ENCODE measurements at places on chromosomes 2 and 18. TPM values are rescaled to one million over a fixed set of nuclear protein-coding genes. Genes with fewer than 3 reads are reported as not detected.

Gene RAMP1
- polyA plus RNA-seq, result not detected

GRCh38 chr2:62660087-62660486 lies 45.4 kb upstream of the EHBP1 start:
- no peaks in the 10 kb centered on the region for H3K36me3 ChIP-seq
- H3K27me3 ChIP-seq, result no peaks in the 10 kb centered on the region
- H3K4me1 ChIP-seq, result no peaks in the 10 kb centered on the region
- H3K4me3 ChIP-seq, result no peak overlapping the region

- DNase-seq, result no peak
- H3K27ac ChIP-seq, result no peak overlapping the region
- H3K27me3 ChIP-seq, result no peaks in the 10 kb centered on the region
- H3K4me1 ChIP-seq, result no peaks in the 10 kb centered on the region
- no peak overlapping the region for H3K4me3 ChIP-seq
- no peaks in the 10 kb centered on the region for H3K36me3 ChIP-seq
Measured at GRCh38 chr2:100888601-100889000, 68.7 kb downstream of the NPAS2 start.

DNA sequence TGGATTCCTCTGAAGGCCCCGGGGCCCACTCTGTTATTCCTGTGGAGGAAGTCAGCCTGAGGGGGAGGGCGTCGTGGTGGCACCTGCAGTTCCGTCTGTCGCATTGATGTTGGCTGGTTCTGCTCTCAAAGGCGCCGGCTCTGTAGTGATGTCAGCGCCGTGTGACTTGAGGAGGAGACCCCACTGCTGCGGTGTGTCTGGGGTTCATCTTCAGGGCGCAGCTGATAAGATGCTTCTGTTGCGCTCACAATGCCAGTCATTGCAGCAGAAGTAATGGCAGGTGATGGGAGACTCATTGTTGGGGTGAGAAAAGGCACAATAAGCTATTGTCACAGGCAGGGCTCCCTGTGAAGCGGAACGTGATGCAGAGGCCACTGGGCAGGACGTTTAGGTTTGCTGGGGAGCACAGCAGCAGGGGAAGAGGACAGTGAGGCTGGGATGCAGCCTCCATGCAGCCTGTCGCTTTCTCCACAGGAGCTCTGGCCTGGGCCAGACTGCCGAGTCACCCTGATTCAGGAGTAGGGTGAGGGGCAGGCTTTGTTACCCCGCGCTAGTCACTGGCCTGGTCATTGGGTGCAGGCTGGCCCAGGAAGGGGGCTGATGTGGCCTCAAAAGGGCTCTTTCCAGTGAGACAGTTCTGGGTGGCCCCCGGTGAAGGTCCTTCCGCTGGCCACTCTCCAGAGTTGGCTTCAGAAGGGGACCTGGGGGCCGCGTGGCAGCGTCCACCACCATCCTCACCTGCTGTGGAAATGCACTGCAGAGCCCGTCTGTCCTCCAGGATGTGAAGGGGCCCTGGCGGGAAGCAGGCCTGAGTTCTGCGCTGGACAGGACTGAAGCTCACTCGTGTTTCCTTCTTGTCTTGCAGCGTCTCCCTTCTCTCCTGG lies 42.9 kb downstream of the SH3BP4 start:
- DNase-seq, result peak; percentile 12
- peaks cover 49% of the 10 kb centered on the region for H3K4me1 ChIP-seq
- no peaks in the 10 kb centered on the region for H3K27me3 ChIP-seq
- H3K27ac ChIP-seq, result no peak overlapping the region

Measured in CD14-positive monocyte (primary cell).